ENCODE measurements at places on chromosomes 1 and 21.

DNA sequence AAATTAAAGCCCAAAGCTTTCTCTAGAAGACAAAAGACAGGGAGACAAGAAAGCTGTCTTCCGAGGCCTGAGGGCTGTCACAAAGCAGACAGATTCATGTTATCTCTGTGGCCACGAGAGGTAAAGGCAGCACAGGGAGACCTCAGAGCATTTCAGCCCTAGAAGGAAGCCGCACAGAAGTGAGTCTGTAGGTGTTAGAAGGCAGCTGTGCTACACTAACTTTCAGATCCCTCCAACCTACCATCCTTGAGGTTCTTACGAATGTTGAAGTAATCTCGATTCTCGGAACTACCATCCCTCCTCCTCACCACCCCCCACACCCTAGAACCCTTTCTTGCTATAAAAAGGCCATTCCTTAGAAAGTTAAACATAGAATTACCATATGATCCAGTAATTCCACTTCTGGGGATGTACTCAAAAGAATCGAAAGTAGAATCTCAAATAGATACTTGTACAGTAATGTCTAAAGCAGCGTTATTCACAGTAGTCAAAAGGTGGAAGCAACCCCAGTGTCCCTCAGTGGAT is 21.5 kb upstream of the LYST start:
- DNase-seq: no peak

DNA sequence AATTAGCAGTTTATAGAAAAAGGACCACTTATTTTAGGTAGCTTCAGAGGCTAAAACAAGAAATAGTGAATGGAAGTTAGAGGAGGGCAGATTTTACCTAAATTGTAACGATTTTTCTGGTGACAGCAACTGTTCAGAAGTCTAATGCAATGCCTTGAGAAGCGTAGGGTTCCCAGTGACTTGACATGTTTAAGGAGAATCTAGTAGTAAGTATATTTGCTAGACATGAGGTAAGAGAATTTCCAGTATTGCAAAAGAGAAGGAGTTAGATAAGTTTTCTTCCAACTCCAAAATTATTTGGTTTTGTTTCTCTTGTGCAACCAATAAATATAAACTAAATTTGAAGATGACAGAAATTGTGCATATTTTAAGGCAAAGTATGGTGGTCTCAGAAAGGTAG is 140.0 kb downstream of the SMYD3 start:
- no peak for DNase-seq

DNA sequence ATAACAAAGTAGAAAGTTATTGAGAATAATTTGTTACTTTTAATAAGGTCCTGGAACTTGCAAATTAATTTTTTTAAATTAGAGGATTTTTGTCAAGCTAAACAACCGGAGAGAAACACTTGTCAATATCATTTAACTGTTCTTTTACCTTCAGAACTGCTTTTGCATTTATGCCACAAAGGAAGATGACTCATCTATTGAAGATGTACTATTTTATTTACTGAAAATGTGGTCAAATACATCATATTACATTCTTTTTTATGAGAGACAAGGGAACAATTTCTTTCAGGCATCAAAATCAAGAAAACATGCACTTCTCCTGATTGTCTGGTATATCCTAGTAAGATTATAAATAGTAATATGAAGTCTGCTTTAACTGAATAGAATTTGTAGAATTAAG is 558.2 kb upstream of the PRMT6 start:
- DNase-seq: no peak

DNA sequence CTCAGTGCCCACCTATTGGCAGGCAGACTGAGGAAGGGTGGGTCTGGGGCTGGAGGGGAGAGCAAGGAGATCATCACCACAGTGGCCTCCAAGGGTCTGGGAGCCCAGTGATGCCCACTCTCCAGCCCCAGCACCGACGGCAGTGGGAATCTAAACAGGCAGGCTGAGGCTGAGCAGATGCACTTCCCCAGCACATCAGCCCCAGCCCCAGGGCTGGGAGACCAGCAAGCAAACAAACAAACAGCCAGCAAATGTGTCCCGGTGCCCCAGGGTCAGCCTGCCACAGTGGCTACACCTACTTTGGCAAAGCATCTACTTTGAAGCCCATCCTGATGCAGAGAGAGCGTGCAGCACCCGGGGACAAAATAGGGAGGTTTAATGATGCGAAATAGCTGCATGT is 216.3 kb upstream of the ZC3H12A start:
- no peak for DNase-seq

- DNase-seq: no peak
These were observed 1.6 kb downstream of the ST6GALNAC5 start for GRCh38 chr1:76868916-76869315.

- no peak for DNase-seq
These were observed 656.1 kb upstream of the ADGRL4 start for GRCh38 chr1:79662596-79662995.

DNA sequence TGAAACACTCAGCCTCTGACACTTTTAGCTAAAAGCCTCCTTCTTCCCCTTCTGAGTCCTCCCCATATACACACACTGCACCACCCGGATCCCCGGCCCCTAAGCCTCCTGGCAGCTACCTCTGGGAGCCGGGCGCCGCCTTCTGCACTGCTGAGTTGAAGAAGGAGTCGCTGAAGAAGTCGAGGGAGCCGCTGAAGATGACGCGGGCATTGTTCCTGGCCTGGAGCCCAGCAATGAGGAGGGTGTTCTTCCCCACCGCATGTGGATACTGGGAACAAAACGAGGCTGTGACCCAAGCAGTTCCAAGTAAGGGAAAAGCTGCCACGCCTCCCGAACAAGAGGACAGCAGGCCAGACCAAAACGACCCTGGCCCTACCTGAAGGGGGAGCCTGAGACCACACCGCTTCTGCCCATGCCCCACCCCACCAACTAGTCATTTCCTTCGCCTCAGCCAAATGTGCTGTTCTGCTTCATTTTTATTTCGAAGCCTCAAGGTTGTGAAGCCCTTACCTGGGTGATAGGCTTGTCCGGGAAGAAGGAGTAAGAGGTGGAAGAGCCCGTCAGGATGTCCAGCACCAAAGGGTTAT is 7.0 kb downstream of the DDOST start:
- no peak for DNase-seq

DNA sequence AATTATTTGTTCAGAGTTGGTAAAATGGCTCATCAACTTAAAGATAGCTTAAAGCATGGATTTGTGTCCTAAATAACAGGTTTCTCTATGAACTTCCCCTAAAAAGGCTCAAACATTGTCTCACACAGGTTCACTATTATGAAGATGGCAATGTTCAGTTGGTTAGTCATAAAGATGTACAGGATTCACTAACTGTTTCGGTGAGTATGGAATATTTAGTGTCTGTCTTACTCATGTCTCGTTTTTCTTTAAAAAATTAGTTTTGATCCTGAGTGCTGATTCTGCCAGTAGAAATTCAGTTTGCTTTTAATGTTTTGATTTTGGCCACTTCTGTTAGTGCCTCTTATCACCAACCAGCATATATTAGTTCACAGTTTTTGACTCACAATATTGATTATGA is 7.5 kb upstream of the MOV10 start:
- no peak for DNase-seq

All from stromal cell of bone marrow (primary cell).